NCI-H1048 (cell line): ENCODE measurements at places on chromosomes 1 and 21.
A peak's percentile ranks its signal among the peaks of the same experiment; 100 is the strongest.

DNA sequence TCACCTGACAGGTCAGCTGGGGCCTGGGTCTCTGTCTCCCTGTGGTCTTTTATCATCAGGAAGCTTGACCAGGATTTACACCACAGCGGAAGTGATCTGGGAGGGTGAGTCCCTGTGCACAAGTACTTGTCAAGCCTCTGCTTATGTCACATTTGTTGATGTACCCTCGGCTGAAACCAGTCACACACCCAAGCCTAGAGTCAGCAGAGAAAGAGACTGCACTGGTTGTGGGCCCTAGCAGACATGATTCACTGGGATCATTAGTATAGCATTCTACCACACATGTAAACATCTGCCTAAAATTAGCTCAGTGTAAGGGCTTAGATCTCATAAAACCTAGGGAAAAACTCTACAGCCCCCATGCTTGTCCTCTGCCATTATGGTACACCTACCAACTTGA lies 79.3 kb upstream of the LAMC2 start:
- no peak for DNase-seq

DNA sequence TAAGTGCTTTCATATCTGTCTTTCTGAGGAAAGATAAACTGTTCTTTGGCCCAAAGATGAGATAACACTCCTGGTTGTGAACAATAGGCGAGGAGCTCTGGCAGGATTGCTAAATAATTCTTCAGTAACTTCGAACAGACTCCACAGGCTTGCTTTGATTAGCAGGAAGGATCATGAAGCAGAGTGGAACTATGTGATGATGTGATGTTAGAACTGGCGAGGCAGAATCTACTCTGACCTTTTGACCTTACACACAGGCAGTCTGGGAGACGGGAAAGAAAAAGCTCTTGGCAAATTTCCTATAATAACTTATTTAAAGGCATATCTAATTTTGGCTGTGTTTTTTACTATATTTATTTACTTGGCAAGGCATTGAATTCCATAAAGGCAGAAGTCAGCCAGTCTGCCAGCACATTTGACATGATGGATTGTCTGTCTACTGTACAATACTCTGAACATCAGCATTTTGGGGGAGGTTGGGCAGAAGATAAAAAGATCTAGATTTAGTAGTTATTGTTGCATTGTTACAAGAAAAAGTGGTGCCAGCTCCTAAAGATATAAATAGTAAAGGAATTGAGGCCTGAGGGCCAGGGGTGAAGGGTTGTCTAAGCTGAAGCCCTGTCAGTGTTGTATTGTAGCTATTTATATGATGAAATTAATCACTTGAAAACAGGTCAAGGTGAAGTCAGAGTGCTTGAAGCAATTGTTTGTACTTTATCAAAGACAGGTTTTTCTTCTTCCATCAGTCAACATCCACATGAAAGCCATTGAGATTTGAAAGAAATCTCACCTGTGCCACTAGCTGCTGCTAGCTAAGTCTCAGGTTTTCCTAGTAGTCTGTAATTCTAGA lies 708.8 kb downstream of the LTN1 start:
- no peak for DNase-seq

GRCh38 chr1:79711001-79711431 lies 704.5 kb upstream of the ADGRL4 start:
- no peak for DNase-seq

GRCh38 chr1:40264354-40264781 lies 6.3 kb downstream of the ZMPSTE24 start:
- no peak for DNase-seq

- DNase-seq: peak; percentile 58
These were observed 797.3 kb downstream of the PLA2G4A start for GRCh38 chr1:187626056-187626455.

GRCh38 chr1:173422456-173422976 lies 54.6 kb upstream of the PRDX6 start:
- no peak for DNase-seq

- peak; percentile 50 for DNase-seq
These were observed 710 bp upstream of the HYI start for GRCh38 chr1:43454270-43455011.

- no peak for DNase-seq
These were observed 36.4 kb downstream of the RXRG start for GRCh38 chr1:165408518-165408917.

GRCh38 chr1:67433837-67434236 lies 3.6 kb upstream of the SERBP1 start:
- DNase-seq: no peak

DNA sequence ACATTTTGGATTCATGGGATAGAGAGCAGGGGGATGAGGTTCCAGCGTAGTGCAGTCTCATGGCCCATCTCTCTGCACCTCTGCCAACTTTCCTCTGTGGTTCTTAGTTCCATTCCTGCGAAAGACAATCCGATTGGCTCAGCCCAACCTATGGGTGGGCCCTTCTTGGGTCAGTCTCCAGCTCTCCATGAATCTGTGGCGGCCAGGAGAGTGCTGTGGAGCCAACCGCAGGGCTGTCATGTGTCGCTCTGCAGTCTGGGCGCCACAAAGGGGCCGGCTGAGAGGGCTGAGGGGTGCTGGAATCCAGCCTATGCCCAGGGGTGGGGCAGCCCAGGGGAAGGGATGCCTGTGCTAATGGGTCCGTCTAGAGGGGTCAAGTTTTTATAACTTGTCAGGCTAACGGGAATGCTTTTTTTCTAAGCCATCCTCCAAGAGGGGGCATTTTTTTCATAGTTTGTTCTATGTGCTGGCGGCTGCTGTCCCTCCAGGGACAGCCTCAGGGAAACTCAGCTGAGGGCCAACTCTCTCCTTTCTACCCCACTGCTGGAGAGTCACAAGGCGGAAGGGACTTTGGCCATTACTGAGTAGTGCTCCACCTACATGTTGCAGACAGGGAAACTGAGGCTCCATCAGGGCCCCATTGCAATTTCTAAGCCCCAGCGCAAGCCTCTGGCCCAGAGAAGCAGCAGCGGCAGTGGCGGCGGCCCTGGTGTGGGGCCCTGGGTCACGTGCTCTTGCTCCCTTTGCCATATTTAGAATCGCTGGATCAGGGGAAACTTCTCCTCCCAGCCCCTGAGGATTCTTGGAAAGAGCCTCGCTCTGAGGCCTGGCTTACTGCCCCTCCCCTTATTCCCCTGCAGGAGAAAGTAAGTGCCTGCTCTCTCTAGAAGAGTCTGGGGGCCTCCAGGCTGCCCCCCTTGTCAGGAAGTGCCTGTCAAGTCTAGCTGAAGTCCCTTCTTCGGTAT lies 23.4 kb downstream of the KCNQ4 start:
- no peak for DNase-seq

DNA sequence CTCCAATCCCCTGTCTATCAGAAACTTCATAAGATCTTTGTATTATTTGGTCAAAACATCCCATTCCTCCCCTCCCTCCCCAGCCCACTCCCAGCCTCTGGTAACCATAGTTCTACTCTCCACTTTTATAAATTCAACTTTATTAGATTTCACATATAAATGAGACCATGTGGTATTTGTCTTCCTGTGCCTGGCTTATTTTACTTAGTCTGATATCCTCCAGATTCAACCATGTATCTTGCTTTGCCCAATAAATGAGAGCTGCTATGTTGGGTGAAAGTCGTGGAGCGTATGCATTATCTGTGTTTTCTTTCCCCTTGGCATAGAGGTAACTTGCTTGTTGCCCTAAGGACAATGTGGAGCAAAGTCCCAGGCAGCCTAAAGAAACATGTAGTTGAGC lies 28.5 kb upstream of the CHRM3 start:
- no peak for DNase-seq

GRCh38 chr21:41478319-41479177 lies 29.4 kb downstream of the TMPRSS2 start:
- DNase-seq: no peak

- DNase-seq: no peak
These were observed 73.9 kb downstream of the PLXNA2 start for GRCh38 chr1:208170252-208170651.

- no peak for DNase-seq
These were observed 34.6 kb upstream of the DNAH14 start for GRCh38 chr1:224894915-224895314.

DNA sequence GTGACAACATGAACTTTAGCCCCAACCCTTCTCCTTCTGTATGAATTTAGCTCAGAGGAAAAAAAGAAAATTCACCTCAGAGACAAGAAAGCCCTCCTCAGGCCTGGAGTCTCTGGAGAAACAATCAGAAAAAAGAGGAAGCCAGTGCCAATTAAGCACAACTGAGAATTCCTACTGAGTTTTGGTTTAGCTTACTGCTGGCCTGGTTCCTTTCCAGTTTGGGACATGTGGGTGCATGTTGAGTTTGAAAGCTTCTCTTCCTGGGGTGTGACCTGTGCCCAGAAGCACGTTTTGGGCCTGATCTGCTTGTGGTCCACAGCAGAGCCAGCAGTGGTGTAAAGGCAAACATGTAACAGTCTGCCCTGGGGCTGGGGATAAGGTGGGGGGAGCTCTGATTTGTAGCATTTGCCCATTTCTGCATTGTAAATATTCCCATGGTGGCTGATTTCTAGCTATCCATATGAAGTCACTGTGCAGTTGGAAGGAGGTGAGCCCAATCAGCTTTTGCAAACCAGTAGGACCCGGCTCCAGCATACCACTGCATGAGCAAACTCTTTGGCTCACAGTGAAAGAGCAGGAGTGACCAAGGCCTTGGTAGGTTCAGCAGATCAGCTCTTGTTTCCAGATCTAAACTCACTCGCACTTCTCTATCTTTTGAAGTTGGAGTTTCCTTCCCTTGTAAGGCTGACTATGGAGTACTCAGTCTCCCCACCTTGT lies 4.7 kb upstream of the THEM5 start:
- no peak for DNase-seq

GRCh38 chr1:86423873-86424272 lies at the start of gene CLCA2:
Gene CLCA2 (plus strand): TSS chr1:86424171. CDS start chr1:86424248, 77 bp downstream.
- DNase-seq: no peak

DNA sequence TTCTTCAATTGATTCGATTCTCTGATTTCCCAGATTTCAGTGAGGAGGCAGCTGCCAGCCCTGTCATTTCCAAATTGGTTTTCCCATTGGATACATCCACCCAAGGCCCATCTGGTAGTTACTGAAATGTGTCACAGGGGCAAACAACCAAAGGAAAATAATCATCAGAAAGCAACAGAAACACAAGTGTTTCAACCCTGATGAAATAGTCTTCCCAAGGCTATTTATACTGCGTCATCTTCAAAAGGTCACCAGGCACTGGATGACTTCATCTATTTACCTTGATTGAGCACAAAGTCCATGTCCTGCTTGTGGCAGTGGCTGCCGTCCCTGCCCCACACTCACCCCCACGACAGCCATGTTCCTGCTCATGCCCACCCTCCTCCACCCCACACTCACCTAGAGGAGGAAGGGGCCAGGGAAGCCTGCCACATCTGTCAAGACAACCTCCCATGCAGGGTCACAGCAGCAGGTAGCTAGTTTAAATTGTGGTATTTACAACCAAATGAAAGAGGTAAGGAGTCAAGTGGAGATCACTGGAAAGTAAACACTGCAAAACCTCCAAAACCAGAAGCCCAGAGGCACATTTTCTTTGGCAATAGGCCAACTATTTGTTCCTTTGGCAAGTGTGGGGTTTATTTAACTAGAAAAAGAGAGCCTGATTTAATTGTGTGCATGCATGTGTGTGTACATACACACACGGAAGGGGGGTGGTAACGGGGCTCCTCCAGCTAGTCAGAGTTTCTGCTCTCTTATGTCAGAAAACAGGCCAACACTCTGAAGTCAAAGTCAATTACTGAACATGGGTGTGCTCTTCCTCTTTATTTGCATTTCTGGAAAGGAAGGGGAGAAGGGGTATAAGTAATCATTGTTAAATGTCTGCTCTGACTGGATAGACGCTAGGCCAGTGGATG lies 49.5 kb upstream of the RAB4A start:
- DNase-seq: peak; percentile 81

DNA sequence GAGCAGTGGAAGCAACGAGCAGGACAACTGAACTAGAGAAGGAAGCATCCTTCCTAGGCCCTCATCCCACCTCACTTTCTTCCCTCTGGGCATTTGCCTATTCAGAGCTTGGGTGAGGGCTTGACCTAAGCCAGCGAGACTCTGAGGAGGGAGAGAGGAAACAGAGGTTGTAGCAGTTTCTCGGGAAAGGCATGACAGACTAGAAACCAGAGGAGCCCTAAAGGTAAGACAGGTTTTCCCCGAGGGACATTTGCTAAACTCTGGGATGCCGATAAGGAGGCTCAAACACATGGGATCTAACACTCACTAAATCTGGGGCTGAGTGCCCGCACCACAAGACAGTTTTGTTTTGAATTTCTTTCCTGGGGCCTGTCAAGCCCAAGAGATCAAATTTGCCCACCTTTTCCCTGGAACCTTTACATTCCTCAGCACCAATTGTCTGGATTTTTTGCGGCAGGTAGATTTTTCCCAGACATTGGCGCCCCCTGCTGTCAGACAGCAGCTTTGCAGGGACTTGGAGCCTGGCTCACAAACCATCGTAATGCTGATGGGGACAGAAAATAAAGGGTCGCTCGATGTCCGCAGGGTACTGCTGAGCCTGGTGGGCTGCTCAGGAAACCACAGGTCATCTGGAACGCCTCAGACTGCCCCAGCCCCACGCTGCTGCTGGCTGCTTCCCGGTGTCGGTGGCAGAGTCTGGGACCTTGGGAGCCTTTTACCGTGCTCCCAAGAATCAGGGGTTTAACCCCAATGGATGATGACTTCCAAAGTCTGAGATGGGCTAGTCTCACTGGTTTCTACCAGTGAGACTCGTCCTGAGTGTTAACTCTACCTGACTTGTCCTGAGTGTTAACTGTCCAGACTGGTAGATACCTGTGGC lies 23.4 kb upstream of the TSPAN2 start:
- DNase-seq: no peak

- DNase-seq: no peak
These were observed 59.2 kb downstream of the LRRN2 start for GRCh38 chr1:204626381-204626780.

GRCh38 chr1:185156288-185156853 lies 382 bp downstream of the TRMT1L start:
- no peak for DNase-seq

DNA sequence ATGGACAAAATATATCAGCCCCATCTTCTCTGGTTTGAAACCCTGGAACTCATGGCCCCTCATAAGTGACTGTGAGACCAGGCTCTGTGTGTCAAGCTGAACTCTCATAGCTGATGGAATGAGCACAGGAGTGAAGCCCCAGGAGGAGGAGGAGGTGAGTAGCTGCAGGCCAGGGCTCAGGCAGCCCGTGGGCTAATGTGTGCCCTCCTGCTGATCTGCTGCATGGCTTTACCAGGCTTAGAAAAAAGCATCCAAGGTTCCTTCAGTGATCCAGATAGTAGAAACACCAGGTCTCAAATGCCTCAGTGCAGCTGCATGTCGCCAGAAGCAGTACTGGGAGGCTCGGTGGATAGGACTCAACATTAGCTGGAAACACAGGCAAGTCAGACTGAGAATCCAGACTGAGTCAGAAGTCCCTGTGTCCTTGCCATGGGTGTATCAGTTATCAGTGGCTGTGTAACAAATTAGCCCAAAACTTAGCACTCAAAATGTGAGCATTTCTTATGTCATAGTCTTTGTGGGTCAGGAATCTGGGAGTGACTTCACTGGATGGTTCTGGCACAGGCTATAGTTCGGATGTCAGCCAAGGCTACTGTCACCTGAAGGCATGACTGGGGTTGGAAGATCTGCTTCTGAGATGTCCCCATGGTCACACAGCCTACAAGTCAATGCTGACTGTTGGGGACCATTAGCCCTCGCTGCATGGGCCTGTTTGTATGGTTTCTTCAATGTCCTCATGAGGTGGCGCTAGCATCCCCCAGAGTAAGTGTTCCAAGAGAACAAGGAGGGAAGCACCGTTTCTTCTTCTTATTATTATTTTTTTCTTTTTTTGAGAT lies 255.4 kb upstream of the IRF2BP2 start:
- DNase-seq: no peak

GRCh38 chr1:150183061-150183460 lies 33.3 kb downstream of the PLEKHO1 start:
- DNase-seq: no peak

GRCh38 chr1:54795356-54795665 lies 5.8 kb downstream of the TTC22 start:
- no peak for DNase-seq

GRCh38 chr1:89987159-89987819 lies 7.6 kb upstream of the ZNF326 start:
- no peak for DNase-seq
